ENCODE measurements at places on chromosomes 12 and 14.

GRCh38 chr12:12983420-12984035 is 16.5 kb downstream of the HEBP1 start:
- no peak for DNase-seq

DNA sequence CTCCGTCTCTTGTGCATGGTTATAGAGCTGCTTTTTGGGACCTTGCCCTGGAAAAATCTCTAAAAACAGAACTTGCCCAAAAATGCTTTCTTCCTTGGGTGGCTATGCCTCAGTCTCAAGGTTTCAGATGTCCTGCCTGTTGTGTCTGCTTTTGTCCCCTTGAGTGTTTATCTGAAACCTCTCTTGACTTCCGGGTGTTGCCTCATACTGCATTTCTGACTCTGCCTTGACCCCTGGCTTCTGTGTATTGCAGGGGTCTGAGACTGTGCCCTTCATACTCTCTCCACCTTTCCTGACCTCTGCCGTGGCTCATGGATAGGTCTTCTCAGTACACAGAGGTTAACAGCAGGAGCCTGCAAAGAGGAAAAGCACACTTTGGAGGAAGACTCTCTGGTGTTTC is 124.8 kb upstream of the NTF3 start:
- DNase-seq = no peak

GRCh38 chr14:20412411-20412810 is 890 bp downstream of the TEP1 start:
- no peak for DNase-seq

DNA sequence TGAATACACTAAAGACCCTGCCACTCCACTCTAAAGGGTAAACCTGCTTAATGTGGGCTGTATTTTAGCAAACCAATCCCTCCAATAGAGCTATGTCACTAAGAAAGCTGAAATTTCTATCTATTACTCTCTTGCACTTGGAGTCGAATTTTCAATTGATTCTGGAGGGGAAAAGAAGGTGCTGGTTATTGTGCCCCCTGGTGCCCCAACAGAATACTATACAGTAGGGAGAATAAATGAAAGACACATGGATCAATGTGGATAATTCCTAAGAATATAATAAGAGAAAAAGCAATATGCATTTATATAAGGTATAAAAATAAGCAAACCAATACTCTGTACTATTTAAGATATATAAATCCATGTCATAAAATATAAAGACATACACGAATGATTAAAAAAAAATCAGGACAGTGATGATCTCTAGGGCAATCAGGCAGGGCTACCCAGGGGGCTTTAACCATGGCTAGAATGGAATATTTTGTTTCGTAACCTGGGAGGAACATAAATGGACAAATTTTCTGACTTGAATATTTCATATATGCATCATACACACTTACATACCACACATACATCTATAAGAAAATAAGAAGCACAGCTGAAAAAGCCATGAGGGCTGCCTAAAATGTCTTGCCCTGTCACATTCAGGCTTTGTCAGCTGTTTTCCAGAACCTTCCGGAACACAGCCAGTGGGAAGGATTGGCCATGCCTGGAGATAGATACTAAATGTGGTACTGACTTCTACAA is 54.4 kb downstream of the EFCAB11 start:
- DNase-seq = no peak

DNA sequence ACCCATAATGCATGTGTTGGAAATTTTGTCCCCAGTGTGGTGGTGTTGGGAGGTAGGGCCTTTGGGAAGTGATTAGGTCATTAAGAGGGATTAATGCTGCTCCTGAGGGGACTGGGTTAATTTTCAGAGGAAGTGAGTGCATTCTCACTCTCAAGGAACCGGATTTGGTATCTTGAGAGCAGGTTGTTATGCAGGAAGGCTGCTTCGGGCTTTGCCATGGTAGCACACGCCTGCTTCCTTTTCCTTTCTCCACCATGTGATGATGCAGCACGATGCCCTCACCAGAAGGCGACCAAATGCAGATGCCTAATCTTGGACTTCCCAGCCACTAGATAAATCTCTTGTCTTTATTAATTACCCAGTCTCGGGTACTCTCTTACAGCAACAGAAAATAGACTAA is 257.1 kb downstream of the SSPN start:
- no peak for DNase-seq

DNA sequence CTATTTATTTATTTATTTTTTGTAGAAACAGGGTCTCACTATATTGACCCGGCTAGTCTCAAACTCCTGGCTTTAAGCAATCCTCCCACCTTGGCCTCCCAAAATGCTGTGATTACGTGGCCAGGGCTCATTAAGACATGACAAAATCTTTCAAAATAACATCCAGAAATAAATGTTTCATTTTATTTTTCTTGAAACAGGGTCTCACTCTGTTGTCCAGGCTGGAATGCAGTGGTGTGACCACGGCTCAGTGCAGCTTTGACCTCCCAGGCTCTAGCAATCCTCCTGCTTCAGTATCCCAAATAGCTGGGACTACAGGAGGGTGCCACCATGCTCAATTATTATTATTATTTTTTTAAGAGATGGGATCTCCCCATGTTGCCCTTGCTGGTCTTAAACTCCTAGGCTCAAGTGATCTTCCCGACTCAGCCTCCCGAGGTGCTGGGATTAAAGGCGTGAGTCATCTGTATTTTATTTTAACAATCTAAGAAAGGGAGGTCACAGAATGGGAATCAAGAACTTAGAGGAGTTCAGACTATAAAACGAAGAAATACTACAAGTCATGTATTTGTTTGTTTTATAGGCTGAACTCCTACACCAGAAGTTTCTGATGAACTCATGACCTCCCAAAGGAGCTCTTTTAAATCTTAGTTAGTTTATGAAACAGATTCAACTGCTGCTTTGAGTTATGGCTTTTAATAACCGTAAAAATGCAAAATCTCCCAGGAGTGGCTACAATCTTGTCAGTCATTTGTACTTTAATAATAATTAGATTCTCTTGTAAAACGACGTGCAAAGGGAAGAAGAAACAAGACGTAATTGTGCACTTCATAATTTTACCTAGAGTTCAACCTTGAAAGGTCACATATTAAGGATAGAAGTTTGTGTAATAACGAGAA is 2.1 kb upstream of the TMEM263 start:
- no peak for DNase-seq

DNA sequence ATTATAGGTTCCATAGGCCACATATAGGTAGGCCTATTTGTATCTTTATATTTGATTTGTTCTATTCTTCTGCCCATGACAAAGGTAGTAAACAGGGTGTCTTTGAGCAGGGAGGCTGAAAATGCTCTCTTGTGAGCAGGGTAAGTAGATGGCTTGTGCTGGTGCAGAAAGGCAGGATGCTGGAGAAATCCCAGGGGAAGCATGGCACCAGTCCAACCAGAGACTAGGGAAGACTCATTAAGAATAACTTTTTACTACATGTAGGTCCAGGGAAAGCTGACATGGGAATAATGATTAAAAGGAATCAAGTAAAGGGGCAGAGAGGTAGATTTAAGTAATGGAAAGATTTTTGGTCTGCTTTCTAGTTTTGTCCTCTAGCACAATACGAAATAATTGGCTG is 245.0 kb downstream of the RGS6 start:
- DNase-seq = no peak

GRCh38 chr12:130761537-130762318 is 45.6 kb upstream of the RIMBP2 start:
- peak; percentile 45 for DNase-seq

DNA sequence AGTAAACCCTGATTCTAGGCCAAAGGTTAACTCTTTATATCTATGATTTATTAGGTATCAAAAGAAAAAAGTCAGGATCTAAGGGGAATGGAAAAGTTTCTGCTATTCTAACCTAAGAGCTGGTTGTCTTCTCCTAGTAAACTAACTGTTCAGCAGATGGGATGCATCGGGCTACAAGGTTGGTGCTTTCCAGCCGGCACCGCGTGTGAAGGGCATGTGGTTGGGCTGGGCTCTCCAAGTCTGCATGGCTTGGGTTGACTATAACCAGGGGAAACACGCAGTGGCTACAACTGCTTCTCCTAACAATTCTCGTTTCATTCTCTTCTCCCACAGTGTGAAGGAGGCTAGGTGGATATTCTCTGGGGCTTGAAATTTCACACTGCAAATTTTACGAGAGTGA is 354.5 kb downstream of the APAF1 start:
- no peak for DNase-seq

DNA sequence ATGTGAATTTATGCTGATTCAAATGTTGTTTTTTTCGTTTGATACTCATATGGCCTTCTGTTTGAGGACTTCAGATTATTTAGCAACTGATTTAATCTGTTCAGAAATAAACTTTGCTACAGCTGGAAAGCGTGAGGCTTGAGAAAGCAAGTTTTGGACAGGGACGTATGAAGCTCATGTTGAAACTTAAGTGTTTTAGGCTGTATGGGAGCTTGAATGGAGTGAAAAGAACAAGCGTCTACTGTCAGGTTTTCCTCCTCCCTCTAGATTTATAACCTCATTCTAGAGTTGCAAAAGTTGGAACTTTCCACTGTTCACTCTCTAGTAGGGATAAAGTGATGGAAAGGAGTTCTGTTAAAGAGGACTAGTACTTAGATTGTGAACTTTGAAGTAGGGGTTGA is 1.0 kb downstream of the PRPF39 start:
- DNase-seq = no peak

DNA sequence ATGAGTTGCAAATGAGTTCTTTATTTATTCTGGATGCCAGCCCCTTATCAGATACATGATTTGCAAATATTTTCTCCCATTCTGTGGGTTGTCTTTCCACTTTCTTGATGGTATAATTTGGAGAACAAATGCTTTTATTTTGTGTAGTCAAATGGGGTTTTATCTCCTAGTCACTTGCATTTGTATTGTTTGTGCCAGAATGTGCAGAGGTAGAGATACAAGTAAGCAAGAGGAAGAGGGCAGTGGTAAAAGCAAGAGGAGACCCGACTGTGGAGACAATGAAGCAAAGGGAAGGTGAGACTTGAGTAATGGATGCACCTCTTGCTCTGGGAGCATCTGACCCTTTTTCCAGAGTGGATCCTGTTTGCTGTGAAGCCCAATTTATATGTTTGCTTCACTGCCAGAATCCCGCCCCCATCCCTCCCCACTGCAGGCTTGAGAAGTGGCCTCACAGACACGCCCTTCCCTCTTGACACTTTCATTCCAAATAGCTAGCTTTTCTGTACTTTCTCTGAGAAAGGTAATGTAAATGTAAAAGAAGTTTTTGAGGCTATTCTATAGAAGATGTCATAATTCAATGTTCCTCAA is 786 bp upstream of the PFKM start:
- DNase-seq = no peak

- DNase-seq = no peak
Measured at GRCh38 chr14:50109342-50109741, 7.0 kb downstream of the VCPKMT start.

DNA sequence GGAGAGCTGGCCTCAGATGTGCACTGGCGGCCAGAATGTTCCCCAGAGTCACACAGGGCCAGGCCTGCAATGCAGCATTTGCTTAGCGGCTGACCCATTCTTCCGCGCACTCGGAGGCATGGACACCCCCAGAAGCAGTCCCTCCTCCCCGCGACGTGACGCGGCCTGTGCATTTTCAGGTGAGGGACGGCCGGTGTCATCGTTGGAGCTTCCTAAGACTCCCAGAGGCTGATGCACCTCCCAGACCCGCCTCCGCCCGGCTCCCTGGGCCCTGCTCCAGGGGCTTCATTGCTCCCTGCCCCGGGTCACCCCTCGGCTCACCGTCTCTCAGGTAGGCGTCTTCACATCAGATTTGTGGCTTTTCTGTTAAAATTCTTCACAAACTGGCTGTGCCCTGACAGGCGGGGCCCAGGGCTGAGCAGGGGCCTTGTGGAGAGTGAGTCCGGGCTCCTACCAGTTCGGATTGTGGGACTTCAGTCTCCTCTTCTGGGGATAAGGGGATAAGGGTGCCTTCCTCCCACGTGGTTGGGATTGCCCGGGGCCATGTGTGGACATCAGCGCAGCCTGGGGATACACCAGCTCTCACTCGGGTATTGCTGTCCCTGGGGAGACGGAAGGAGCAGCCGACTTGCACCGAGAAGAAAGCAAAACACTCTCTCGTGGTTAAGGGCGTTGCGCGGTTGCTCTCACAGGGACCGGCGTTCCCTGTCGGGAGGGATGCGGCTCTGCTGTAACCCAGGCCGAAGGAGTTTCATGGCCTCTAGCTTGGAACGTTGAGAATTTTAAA is 249.1 kb downstream of the ADGRD1 start:
- no peak for DNase-seq

DNA sequence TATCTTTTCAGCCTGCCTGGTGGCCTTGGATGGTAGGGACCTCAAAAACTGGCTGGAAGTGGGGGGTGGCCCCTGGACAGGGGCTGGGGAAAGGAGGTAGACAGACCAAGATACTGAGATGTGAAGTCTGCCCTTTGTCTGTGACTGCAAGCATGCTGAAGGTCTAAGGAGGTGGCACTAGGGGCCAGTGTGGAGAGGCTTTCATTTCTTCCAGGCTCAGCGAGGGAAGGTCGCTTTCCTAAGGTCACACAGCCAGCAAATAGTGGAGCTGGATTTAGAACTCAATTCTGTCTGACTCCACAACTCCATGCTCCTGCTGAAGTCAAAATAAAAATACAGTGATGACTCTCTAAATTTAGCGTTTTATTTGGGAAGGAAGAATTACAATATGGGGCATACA is 11.3 kb upstream of the PLBD2 start:
- no peak for DNase-seq

DNA sequence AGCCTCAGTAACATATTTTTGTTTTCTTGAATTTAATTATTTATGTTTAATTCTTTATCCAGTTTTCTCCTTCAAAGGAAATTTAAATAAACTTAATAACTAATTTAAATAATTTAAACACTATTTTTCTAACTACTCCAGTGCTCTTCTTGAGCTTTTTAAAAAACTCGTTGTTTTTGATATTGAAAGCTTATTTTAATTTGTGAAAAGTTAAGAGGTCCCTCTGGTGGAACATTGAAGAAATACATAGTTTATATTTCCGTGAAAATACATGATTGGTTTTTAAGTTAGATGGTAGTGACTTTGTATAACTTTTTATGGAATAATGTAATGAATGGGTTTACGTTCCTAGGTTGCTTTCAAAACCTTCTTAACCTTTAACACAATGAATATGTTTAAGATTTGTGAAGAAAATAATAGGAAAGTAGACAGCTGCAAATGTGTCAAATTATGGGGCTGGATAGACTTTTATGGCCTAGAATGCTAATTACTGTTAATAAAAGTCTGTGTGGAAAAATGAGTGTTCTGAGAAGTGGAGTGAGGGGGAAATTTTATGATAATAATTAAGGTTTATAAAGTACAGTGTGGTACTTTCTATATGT is 45.9 kb upstream of the MSRB3 start:
- DNase-seq = no peak

DNA sequence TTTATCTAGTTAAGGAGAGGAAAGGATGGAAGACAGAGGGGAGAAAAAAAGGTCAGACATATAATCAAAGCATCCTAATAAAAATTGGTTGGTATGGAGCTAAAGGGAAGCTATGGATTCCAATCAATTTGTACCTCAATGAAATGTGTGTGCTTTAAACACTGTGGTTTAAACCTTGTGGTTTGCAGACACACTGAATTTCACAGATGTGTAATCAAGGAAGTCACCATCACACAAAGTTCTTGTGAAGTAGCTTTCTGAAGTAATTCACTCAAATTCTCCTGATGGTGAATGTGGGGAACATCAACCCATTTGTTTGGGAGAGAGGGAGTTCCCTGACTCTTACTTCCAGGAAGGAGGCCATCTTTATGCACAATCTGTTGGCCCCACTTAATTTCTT is 243.3 kb upstream of the KRR1 start:
- DNase-seq = no peak
